ENCODE measurements at places on chromosomes 3 and 15. TPM values are rescaled to one million over a fixed set of nuclear protein-coding genes. Genes with fewer than 3 reads are reported as not detected.

RBP2 gene
- total RNA-seq = not detected

SAMD7 gene
- total RNA-seq = not detected

CILP gene
- not detected for total RNA-seq

TMEM40 gene
- total RNA-seq = not detected

BTLA gene
- 0.37 TPM for total RNA-seq

CACNA2D2 gene
- total RNA-seq = 22.0 TPM

CPN2 gene
- 0.09 TPM for total RNA-seq

SV2B gene
- 1.4 TPM for total RNA-seq

All from WTC11 (cell line).